ENCODE measurements at places on chromosomes 7 and 10.

GRCh38 chr7:100837099-100837836, 9.9 kb upstream of the EPHB4 start:
- DNase-seq = peak; percentile 70

GRCh38 chr10:124685261-124685660, 58.9 kb downstream of the FAM53B start:
- no peak for DNase-seq

GRCh38 chr10:99497343-99498025, 35.3 kb upstream of the NKX2-3 start:
- DNase-seq = no peak

DNA sequence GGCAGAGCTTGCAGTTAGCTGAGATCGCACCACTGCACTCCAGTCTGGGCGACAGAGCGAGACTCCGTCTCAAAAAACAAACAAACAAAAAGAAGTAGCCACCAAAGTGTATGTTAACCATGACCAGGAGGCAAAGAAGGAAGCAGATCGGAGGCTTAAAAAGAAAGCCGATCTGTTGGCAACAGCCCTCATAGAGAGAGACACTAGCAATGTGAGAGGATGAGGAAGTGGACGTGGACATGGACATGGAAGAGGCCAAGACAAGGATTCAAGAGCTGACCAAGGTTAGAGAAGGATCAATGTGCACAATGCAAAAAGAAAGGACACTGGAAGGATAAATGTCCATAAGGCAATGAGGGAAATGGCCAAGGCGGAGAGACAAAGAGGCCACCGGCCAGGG, 14.9 kb upstream of the ADCK2 start:
- DNase-seq = no peak

- no peak for DNase-seq
These were observed 10.6 kb upstream of the LRRC72 start for GRCh38 chr7:16515785-16516685.

DNA sequence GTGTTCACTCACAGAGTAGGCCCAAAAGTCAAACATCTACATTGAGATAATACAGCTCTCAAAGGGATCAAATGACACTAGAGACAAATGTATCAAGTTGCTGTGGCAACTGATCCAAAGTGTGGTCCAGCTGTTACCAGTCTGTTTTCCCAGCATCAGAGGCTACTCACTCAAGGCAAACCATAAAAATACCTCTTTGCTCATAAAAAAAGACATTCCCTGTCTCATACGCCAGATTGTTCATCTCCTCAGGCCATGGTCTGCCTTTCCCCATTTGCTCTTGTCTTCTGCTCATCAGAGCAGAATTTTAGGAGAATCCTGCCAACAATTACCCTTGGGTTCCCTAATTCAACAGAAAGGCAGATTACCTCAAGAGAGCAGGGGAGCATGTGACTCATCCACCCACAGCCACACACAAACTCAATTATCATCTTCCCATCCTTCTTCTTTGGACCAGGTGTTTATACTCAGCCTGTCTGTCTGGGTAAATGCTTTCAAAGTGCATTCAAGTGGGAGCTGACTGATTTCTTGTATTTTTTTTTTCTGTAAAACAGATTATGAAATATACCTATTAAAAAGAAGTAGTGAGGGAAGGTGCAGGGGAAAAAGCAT, 226.5 kb upstream of the HPS1 start:
- no peak for DNase-seq

- no peak for DNase-seq
These were observed 6.3 kb downstream of the IDI2 start for GRCh38 chr10:1019362-1019761.

DNA sequence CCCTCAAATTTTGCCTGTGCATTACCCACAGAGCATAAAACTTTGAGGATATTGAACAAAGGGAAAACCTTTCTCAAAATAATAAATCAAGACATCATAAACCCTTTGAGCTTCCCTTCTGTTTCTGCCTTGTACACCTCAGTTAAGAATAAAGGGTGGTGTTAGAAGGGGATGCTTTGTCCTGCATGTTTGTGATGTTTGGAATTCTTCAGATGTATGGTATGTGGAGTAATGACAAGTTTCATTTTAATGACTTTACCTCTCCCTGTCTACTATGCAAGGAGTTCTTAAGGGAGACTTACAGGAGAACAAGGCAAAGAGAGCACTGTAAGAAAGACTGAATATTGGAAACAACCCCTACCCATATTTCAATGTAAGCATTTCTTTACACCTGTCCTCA, 99.2 kb downstream of the HECW1 start:
- DNase-seq = no peak

DNA sequence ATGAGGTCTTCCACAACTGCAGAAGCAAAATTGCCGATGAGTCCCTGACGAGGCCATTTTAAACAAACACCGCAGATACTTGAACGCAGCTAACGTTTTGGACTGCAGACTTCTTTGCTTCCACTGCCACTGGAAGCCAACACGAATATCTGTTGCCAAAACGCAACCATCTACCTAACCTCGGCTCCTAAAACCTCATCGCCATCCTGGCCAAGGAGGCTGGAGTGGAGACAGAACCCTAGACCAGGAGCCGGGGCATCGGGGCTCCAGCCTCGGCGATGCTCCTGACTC, 493 bp downstream of the WDR91 start:
- no peak for DNase-seq

GRCh38 chr10:72616716-72617115, 9.2 kb downstream of the MICU1 start:
- DNase-seq = no peak

DNA sequence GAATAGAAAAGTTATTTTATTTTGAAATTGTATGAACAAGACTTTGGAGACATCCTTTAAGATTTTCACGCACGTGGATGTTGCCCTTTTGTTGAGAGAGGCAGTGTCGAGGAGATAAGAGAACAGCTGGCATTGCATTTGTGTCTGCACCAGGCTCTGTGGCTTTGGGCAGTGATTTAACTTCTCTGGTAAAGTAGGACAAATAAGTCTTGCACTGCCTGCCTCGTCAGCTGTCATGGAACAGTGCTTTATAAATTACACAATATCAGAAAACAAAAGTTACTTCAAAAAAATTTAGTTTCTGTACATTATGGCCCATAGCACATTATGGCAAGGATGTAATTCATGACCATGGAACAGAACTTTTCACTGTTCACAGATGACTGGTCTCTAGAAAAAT, 20.1 kb downstream of the SNX10 start:
- DNase-seq = no peak

- DNase-seq = no peak
These were observed 154.3 kb downstream of the PHF14 start for GRCh38 chr7:11127988-11128387.

- DNase-seq = no peak
These were observed 8.8 kb upstream of the PRKCQ start for GRCh38 chr10:6588845-6589244.

DNA sequence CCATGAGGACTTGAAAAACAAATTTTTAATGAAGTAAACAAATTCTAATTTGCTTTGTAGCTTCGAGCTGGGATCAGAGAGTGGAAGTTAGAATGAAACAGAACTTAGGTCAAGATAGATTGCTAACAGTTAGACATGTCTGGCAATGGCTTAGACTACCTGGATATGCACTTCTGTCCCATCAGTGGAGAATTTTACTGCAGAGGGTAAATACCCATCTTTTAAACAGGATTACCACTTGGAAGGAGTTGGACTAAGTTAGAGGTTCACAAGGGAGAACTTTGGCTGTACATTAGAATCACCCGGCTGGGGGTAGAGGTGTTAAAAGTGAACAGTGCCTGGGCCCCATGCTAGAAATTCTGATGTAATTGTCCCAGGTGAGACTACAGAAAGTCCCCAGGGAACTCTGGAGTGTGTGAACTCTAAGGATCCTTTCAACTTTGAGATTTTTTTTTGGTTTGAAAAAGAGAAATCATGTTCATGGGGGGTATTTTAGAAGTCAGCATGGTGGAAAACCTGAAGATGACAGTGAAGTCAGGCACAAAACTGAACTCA, 35.5 kb downstream of the ENTPD1 start:
- no peak for DNase-seq
